Endodermal cell (in vitro differentiated cells): ENCODE measurements at places on chromosomes 11 and 22. TPM values are rescaled to one million over a fixed set of nuclear protein-coding genes. Genes with fewer than 3 reads are reported as not detected.

ABCG4 gene
- total RNA-seq, result 1.3 and 1.8 TPM in 2 replicates

MRGPRG gene
- not detected in 3 replicates for total RNA-seq

SCARF2 gene
- total RNA-seq, result 20.3 and 20.6 TPM in 2 replicates

CD248 gene
- total RNA-seq, result 0.33 to 0.59 TPM (median 0.38 TPM) in 3 replicates

PRG3 gene
- total RNA-seq, result not detected in 3 replicates

CRYBB3 gene
- 0.48 TPM in 1 of 3 replicates, not detected in the others for total RNA-seq

PKNOX2 gene
- total RNA-seq, result 4.0 and 4.6 TPM in 2 replicates

MRGPRX3 gene
- total RNA-seq, result not detected in 3 replicates

FXYD6 gene
- 53.5 to 58.8 TPM (median 54.1 TPM) in 3 replicates for total RNA-seq

DNA sequence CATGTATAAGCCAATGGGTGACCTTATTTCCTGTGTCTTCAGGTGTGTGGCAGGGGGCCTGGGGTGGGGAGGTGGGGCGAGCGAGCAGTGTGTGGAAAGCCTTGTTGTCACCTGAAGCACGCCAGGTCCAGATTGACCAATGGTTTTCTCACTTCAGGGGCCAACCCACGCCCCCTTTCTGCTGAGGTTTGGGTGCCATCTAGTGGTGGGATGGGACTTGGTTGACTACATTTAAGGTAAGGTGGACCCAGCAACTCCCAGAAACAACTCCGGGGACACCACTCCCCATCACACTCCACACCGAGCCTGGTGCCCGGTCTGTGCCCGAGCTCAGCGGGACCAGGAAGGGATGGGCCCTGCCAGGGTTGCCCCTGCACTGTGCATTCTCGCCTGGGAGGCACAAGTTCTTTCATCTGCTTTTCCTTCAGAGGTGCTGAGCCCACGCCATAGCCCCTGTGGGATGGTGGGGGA is 40.0 kb downstream of the TPCN2 start:
- DNase-seq, result peak; percentile 97

GRCh38 chr11:35182317-35182939 is 43.5 kb downstream of the CD44 start:
- no peak for DNase-seq

DNA sequence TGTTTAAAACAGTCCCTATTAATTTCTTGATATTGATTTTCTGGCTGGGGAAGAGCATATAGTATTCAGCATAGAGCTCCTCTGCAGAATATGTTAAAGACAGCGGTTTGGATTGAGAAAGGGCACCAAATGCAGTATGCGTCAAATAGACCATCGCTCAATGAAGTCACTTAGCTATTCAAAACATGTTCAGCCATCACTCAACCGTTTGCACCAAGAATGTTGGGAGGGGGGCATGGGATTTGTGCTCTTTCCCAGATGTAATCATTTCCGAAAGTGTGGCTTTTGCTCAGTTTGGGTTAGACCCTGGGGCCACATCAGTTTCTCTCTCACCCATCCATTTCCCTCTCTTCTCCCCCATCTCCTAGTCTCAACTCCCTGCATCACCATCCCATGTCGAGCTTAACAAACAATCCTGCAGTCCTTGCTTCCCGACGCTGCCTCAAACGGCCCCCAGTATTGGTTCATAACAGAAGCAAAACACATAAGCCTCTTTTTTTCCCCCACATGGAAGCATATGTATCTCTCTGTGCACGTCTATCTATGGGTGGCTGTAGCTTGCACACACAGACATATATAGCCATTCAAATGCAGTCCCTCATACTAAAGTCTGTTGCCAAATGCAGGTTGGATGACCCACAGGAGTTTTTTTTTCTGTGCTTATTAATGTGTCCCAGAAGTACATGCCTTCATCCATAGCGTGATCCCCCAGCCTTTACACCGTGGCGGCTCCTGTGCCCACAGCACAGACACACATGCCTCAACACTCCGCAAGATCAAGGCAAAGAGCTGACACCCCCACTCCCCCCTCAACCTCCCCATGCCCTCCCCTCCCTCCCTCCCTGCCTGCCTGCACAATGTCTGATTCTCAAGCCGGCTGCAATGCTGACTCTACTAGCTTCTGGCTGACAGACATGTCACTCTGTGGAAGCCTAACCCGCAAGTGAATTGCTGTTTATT is 2.6 kb downstream of the CACNG2 start:
- no peak for DNase-seq

GRCh38 chr22:44605486-44605885 is 96.5 kb upstream of the PRR5 start:
- no peak for DNase-seq

DNA sequence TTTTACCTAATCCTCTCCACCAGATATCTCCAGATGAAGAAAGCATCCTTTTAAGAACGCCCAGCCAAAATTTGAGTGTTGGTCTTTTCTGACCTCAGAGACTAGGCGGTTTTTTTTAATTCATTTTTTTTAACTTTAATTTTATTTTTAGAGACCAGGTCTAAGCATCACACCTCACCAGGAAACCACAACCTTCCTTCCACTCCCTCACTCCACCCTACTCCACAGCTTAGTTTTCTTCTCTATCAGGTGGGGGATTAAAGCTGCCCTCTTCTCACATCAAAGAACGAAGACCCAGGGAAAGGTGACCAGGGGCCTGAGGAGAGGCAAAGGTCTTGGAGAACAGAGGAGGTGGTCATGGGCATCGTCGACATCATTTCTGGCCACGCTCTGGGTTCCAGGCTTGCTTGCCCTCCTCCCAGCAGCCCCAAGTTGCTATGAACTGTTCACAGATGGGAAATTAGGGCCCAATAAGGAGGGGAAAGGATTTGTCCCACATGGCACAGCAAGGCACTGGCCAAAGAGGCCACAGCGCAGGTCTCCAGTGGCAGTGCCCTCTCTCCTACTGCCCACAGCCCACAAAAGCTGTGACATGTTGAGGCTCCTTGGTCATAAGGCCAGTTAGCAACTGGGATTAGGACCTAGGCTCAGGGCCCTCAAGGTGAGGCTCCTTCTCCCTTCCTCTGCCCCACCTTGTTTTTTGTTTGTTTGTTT is 1.4 kb upstream of the PEX16 start:
- DNase-seq, result no peak

DNA sequence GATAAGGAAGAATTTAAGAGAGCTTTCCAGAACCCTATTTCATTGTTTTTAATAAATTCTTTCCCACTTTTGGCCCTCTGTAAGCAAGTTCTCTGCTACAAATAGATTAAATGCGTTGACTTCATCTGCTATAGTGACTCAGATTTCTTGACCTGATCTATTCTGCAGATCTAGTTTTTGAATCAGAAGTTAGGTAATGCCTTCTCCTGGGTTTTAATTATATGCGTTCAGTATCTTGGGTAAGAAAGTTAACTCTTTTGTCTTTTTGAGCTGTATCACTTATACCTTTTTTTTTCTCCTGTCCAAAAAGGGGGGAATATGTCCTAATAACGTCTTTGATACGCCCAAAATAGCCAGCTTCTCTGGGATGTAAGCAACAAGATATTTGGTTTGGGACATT is 2.4 kb upstream of the HEPHL1 start:
- no peak for DNase-seq

DNA sequence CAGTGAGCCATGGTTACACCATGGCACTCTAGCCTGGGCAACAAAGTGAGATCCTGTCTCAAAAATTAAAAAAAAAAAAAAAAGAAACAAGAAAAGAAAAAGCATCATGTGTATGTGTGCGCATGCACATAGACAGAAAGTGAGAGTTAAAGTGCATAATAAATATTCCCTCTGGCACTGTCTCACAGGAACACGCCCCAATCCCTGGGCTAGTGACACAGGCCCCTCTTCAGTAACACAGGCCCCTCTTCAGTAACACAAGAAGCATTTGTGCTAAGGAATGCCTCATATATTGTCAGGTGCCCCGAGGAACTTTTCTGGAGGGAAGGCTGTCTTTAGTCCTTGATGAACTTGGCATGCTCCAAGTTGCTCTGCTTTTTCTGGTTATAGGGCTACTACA is 57.5 kb downstream of the RPL27A start:
- DNase-seq, result no peak

DNA sequence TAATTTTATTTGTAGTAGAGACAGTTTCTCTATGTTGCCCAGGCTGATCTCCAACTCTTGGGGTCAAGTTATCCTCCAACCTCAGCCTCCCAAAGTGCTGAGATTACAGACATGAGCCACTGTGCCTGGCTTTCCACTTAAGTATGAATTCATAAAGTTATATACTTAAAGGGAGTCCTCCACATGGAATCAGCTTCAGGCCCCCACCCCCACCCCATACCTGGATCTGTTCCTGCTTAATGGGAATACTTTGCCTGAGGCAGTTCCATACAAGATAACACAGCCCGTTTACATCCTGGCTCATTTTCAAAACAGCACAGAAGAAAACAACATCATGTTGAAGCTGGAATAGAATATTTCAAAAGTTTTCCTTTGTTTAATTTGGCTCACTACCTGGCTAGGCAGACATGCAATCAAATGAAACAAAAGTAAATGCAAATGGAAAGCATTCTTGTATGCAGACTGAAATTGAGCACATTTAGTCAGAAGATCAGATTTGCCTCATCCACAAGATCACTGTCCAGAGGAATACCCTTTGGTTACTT is 82.4 kb downstream of the FAT3 start:
- no peak for DNase-seq

- peak; percentile 77 for DNase-seq
Measured at GRCh38 chr11:707817-708420, 1.9 kb downstream of the EPS8L2 start.

DNA sequence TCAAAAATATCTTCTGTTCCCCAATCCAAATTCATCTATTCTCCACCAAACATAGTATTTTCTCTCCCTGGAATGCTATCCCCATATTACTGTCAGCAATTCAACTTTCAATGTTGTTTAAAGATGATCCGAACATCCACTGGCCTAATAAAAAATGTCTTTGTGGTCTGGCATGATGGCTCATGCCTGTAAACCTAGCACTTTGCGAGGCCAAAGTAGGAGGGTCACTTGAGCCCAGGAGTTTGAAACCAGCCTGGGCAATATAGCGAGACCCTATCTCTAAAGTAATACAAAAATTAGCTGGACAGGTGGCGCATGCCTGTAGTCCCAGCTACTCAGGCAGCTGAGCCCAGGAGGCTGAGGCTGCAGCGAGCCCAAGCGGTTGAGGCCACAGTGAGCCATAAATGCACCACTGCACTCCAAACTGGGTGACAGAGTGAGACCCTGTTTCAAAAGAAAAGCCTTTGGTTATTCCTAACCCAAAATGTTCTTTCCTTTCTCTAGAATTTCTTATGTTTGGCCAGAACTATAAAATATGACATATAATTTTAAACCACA is 29.8 kb downstream of the SIK3 start:
- DNase-seq, result no peak

DNA sequence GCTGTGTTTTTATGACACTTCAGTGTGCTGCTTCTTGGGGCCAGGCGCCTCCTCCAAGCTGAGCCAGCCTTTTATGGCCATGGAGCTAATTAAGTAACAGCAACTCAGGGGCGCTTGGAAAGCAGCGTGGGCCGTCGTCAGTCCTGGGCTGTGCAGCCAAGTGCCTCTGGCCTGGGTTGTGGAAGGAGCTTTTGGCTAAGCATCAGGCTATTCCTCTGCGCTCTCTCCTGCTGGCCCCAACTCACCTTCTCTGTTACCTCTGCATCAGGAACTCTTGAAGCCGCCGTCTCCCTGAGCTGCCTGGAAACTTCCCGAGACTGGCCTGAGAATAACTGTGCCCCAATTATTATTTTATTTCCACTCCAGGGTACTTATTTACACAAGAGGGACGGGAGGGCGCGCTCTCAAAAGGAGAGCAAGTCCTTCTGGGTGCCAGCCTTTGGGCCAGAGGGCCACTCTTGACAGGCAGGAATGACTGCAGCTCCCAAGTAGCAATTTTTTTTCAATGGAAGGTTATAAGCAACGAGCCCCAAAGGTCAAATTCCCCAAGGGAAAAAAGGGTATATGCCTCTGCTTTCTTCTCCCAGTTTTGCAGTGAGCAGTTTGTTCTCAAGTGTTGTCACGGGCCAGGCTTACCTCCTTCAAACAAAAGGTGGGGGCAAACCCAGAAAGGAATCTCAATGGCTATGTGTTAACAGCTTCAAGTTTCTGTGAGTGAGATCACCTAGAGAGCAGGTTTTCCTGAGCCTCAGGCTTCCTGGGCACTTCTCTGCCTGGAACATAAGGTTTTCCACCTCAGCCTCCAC is 38.5 kb upstream of the NAV2 start:
- DNase-seq, result peak; percentile 75

- DNase-seq, result no peak
Measured at GRCh38 chr11:27882066-27882697, 181.9 kb upstream of the BDNF start.

- no peak for DNase-seq
Measured at GRCh38 chr11:61141601-61142028, 19.6 kb downstream of the VPS37C start.

- peak; percentile 40 for DNase-seq
Measured at GRCh38 chr22:44815099-44816070, 63.0 kb downstream of the ARHGAP8 start.

GRCh38 chr22:29937940-29938693 is 55.1 kb downstream of the MTMR3 start:
- DNase-seq, result no peak

GRCh38 chr11:4495487-4495886 is 13.0 kb downstream of the OR52K1 start:
- no peak for DNase-seq

DNA sequence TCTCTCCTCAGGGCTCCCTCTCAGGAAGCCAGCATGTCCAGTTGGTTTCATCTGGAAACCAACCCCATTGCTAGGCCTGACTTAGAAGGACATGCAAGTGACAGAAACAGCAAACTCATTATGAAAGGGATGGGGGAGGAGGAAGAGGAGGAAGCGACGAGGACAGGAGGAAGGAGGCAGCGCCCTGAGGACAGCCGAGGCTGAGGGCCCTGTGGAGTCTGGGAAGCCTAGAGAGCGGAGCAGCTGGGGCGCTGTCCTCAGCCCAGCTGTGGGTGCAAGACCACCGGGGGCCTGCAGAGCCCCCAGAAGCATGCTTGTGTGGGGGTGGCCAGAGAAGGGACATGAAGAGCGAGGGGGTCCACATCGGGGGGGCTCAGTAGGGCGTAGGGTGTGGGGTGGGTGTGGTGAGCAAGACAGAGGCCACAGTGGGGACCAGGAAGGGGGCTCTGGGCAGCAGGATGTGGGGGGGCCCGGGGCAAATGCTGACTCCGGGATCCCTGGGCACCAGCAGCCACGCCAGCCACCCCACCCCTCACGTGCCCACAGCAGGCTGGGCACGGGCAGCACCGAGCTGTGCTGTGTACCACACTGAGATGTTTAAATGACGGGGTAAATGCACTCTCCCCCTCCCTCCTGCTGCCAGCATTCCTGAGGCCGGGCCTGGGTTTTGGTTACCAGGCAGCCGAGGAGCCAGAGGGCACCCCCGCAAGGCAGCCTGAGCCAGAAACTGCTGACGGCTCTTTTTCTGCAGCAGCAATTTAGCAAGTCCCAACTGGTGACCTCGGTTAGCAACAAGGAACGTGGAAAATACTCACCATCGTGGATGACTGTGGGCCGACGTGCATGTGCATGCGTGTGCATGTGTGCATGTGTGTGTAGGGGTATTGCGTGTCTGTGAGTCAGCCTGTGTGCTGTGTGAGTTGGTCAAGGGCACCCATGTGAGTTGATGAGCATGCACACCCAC is 82.7 kb upstream of the LINC01488 start:
- no peak for DNase-seq

GRCh38 chr11:2327032-2327431 is 25.2 kb downstream of the TSPAN32 start:
- no peak for DNase-seq

- no peak for DNase-seq
Measured at GRCh38 chr11:115959081-115959486, 454.9 kb upstream of the CADM1 start.
